ENCODE measurements at places on chromosomes 3 and 15. TPM values are rescaled to one million over a fixed set of nuclear protein-coding genes. Genes with fewer than 3 reads are reported as not detected.

The ALPK3 gene
- 104 TPM for total RNA-seq

The CCNB2 gene
- total RNA-seq, result 18.7 TPM

The CKMT1A gene
- not detected for total RNA-seq

The MKRN3 gene
- total RNA-seq, result not detected

The HHATL gene
- total RNA-seq, result not detected

The GAP43 gene
- not detected for total RNA-seq

The POLG gene
- total RNA-seq, result 112 TPM

The LIPH gene
- total RNA-seq, result not detected

Measured in bladder microvascular endothelial cell (primary cell).